ENCODE measurements at places on chromosomes 1 and 21.

- no peak for DNase-seq
Measured at GRCh38 chr1:30929135-30929889, 20.8 kb upstream of the SDC3 start.

DNA sequence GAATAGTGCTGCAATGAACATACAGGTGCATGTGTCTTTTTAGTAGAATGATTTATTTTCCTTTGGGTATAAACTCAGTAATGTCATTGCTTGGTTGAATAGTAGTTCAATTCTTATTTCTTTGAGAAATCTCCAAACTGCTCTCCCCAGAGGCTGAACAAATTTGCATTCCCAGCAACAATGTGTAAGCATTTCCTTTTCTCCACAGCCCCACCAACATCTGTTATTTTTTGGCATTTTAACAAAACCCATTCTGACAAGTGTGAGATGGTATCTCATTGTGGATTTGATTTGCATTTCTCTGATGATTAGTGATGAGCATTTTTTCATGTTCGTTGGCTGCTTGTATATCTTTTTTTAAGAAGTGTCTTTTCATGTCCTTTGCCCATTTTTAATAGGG is 21.9 kb upstream of the EEIG2 start:
- DNase-seq: no peak

GRCh38 chr1:24897263-24898151 is 32.6 kb downstream of the RUNX3 start:
- no peak for DNase-seq

GRCh38 chr1:10388387-10388715 is 10.5 kb upstream of the PGD start:
- no peak for DNase-seq

GRCh38 chr1:178310685-178311105 is 186.1 kb downstream of the CLEC20A start:
- no peak for DNase-seq

DNA sequence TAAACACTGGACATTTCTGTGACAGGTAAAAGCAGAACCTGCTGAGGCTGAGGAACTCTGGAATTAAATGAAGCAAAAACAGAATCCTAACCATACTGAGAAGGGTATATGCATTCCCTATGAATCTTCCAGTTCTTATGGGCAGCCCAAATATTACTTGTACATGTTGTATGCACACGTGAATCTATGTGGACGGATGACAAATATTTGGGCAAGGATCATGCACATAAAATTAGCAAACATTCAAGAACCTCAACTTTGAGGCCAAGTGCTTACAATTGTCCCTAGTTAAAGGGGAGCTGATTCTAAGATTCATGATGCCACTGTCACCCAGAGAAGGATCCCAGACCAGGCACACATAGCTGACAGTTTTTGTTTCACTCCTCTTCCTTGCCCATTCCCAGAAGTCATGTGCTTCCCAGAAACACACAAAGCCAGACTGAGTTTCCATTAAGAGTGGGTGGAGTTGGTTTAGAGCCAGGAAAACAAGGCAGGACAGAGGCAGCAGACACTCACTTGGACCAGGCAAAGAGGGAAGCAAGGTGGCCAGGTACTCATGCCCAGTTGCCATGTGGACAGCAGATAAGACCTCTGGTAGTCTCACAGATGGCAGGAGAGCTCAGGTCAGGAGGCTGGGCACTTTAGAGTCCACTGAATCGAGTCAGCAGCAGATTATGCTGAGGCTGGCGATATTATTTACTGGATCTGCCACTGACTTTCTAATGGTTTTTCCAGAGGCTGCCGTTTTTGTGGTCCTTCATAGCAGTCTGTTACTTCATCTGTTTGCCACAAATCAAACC is 25.6 kb downstream of the AK2 start:
- DNase-seq: no peak

GRCh38 chr1:1037366-1038327 is 17.7 kb downstream of the AGRN start:
- no peak for DNase-seq

- DNase-seq: no peak
Measured at GRCh38 chr1:229845410-229846138, 219.5 kb downstream of the URB2 start.

DNA sequence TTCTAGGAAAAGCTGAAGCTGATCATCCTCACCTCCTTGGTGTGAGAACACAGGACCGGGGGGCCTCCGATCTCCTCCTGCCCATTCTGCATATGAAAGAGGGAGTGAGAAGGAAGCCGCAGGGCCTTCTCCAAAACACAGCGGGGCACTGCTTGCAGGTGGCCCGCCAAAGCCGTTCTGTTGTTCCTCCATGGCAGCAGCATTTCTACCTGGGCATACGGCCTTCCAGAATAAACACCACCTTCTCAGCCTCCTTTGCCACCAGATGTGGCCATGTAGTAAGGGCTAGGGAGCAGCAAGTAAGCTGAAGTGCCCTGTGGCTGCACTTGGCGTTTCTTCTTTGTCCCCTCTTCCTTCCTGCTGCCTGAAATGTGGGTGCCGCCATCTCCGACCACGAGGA is 214.9 kb downstream of the TOMM20 start:
- no peak for DNase-seq

DNA sequence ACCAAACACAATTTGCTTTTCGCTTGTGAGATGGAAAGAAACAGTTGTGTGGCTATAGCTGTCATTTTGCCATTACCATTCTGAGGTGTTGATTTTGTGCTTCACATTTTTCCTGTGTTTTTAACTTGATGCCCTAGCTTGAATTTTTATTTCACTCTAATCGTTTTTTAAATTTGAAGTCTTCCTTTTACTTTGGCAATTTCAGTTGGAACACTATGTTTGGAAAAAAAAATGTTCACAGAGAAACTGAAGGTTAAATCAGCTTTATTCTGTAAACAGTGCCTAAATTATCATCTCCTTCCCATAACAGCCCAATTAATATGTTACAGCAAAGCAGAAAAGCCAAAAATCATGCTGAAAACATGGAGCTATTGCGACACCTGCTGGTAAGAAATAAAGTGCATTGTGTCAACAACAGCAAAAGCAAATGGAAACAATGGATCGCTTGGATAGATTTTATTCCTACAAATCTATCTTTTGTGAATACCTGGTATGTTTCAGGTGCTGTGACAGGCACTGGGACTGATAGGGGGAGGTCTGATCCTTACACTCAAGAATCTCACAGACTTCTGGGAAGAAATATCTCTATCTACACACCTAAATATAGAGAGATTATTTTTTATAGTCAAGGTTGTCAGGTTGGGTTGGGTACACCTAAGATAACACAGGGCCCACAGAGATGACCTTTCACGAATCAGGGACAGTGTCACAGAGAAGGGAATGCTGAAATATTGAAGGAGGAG is 16.2 kb upstream of the ERICH3 start:
- no peak for DNase-seq

GRCh38 chr1:79133774-79134364 is 127.3 kb upstream of the ADGRL4 start:
- DNase-seq: no peak

- DNase-seq: no peak
Measured at GRCh38 chr1:15090373-15090772, 63.2 kb upstream of the TMEM51 start.

- no peak for DNase-seq
Measured at GRCh38 chr1:6330410-6330911, 63.1 kb downstream of the ACOT7 start.

DNA sequence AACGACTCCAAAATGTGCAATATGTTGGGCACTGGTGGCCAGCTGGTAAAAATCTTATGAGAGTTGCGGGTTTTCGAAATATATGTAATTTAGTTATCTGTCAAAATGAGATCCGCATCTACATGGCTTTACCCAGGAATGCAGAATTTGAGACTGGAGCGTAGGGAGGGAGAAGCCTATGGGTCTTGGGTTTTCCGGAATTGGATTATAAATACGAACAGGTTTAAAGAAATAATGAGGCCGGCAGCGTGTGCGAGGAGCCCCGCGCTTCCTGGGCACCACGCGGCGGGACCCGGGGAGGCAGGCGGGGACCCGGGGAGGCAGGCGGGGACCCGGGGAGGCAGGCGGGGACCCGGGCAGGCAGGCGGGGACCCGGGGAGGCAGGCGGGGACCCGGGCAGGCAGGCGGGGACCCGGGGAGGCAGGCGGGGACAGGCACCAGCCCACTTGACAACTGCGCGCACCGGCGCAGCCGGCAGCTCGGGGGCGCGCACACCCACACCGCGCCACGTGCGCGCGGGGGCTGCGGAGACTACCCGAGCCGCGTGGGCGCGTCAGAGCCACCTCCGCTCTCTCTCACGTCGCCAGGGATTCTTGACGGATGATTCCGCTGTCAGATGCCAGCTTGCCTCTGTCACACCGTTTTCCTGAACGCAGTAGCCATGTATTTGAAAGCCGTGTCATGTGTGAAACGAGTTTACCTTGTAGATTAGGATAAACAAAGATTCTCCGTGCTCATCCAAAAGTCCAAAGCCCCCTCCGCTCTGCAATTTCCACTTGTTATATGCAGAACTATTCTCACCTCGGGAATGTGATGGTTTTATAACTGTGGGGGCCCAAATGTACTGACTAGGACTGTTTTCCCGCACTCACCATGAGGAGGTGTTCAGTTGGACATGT is 54.3 kb upstream of the HNRNPU start:
- peak; percentile 32 for DNase-seq

DNA sequence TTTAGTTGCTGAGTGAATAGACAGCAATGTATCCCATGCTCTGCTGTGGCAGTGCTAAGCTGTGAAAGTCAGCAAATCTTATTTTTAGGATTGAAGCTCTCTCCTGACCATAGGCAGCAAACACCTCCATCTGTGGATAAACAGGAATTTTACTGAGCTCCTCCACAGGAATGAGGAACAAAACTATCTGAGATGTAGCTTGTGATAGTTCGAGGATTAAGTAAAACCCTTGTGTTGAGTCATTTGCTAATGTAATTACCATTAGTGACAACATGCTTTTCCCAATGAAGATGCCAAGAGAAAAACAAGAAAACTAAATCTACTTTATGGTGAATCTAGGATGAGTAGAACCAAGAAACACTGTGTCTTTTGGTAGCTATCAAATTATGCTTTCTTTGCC is 122.7 kb downstream of the CLEC20A start:
- no peak for DNase-seq

- peak; percentile 48 for DNase-seq
Measured at GRCh38 chr1:15950763-15951295, 25.1 kb downstream of the ZBTB17 start.

DNA sequence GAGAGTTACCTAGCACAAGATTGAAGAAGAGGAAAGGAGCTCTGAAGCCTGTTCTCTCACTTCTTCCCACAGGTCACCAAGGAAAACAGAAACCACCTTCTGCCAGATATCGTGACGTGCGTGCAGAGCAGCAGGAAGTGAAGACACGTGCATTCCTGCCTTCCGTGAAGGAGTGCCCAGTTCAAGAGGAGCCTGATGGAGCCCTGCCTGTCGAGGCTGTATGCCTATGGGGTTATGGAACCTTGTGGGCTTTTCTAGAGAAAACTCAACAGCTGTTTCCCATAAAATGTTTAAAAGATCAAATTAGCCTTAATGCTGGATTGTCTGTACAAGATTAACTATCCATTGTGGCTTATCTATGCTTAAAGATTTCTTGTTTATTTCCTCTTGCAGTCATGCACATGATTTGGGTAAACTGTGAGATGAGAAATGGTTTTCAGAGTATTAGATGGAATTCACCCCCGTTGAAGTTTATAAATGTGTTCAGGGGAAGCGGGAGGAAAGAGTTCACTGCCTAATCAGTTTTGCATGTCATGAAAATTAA is 27.8 kb downstream of the NTPCR start:
- DNase-seq: no peak

- no peak for DNase-seq
Measured at GRCh38 chr1:172145231-172145651, 275.2 kb upstream of the C1orf105 start.

- DNase-seq: no peak
Measured at GRCh38 chr1:237759377-237759776, 131.3 kb downstream of the ZP4 start.

GRCh38 chr1:10033359-10033845 is 644 bp downstream of the UBE4B start:
- no peak for DNase-seq

DNA sequence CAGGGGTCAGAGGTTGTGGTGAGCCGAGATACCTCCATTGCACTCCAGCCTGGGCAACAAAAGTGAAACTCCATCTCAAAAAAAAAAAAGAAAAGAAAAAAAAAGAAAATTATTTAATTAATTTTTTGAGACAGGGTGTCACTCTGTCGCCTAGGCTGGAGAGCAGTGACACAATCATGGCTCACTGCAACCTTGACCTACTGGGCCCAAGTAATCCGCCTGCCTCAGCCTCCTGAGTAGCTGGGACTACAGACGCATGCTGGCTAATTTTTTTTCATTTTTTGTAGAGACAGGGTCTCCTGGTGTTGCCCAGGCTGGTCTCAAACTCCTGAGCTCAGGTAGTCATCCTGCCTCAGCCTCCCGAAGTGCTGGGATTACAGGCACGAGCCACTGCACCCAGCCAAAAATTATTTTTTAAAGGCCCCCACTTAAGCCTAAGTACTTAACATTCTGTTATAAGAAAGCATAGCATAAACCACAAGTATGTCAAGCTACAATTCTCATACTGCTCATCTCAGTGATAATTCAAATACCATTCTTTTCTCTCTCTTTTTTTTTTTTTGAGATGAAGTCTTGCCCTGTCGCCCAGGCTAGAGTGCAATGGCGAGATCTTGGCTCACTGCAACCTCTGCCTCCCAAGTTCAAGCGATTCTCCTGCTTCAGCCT is 19.9 kb downstream of the NUCKS1 start:
- no peak for DNase-seq

- DNase-seq: no peak
Measured at GRCh38 chr1:235739631-235740030, 90.0 kb upstream of the GNG4 start.

GRCh38 chr1:33410091-33410701 is 20.7 kb downstream of the PHC2 start:
- DNase-seq: no peak

DNA sequence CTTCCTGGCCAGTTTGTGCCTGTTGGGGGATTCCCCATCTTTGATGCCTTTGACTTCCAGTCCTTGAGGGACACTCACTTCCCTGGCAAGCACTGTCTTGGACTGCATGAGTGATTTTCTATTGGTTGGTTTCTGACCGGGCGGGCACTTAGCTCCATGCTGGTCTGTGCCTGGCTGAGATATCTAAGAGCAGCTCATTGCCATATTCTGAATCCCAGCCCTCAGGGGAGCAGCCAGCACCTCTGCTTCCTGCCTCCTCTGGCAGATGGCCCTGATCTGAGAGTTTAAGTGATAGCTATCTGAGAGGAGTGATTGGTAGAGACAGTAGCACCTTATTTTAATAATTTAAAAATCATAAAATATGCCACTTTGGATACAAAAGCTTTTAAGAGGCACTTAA is 52.5 kb downstream of the DISC1 start:
- DNase-seq: no peak

DNA sequence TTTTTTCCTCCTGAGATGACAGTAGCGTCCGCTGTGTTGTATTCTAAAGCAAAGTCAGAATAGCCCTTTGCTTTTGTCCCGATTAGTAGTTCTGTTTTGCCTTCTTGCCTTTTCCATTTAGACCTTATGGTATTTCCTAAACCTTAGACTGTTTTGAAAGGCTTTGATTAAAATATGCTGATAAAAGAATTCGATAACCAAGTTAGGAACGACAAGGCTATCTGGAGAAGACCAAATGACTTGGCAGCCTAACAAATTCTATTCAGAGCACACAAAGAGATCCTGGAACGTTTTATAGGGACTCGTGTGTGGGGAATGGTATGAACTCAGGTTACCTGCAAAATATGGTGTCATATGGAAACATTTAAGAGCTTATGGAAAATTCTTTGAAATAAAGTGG is 42.9 kb downstream of the NFIA start:
- no peak for DNase-seq
